ENCODE measurements at places on chromosomes 1 and 21.
A peak's percentile ranks its signal among the peaks of the same experiment; 100 is the strongest.

- no peak for DNase-seq
Measured at GRCh38 chr1:89710498-89711139, 77.7 kb downstream of the LRRC8C start.

DNA sequence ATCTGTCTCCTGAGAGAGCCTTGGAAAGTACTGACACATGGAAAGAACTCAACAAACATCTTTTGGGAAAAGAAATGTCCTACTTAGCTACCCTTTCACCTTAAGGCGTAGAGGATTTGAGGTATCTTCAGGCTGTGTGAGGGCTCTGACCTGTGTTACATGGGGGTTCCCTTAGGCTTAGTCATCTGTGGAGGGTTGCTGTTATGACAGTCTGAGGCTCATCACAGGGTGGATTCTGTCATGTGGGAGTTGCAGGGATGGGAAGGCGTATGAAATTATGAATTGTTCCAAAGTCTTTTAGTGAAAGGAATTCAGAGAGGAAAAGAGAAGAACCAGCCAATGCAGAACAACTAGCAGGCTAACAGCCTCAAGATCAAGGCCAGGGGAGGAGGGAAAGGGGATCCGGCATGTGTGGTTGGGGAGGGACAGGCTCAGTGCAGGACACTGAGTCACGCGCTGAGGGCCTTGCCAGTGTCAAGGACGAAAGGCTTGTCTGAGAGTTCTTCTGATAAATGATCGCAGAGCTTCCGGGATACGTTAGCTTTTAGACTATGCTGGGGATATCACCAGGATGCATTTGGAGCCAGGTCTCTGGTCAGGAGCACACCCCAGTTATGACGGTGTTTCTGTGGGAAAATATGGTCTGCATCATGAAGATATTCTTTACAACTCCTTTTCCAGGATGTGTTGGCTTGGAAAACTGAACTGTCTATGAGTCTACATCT is 24.6 kb upstream of the PLA2G2C start:
- DNase-seq: no peak

GRCh38 chr1:99777752-99778151 is 11.3 kb upstream of the FRRS1 start:
- DNase-seq: no peak

- DNase-seq: peak; percentile 75
Measured at GRCh38 chr21:45439161-45439872, 34.4 kb downstream of the COL18A1 start.

DNA sequence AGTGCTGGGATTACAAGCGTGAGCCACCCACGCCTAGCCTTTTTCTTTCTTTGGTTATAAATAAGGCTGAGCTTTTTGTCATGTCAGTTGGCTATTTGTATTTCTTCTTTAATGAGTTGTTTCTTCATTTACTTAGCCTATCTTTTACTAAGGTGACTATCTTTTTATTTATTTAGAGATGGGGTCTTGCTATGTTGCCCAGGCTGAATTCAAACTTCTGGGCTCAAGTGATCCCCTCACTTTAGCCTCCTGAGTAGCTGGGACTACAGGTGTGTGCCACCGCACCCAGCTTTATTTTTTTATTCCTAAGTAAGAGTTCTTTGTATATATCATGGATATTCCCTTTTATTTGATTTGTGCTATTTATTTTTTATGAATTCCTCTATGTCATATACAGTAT is 11.9 kb downstream of the DMBX1 start:
- DNase-seq: no peak

DNA sequence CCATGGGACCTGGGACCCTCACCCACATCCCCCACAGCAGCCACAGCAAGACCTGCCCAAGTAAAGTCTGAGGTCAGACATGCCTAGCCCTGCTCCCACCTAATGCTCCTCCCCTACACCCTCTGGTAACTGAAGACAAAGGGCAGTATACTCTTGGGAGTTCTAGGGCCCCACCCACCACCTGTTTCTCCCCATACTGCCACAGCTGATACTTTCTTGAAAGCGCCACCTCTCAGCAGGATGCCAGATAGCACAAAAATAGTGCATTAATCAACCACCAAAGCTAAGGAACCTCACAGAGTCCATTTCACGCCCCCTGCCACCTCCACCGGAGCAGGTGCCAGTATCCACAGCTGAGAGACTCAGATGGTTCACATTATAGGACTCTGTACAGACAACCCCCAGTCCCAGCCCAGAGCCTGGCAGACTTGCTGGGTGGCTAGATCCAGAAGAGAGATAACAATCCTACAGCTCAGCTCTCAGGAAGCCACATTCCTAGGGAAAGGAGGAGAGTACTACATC is 238.1 kb downstream of the LRRC40 start:
- no peak for DNase-seq

All from thymus (tissue), 14 donors.